Jurkat, Clone E6-1 (cell line): ENCODE measurements at places on chromosomes 7 and 10.

DNA sequence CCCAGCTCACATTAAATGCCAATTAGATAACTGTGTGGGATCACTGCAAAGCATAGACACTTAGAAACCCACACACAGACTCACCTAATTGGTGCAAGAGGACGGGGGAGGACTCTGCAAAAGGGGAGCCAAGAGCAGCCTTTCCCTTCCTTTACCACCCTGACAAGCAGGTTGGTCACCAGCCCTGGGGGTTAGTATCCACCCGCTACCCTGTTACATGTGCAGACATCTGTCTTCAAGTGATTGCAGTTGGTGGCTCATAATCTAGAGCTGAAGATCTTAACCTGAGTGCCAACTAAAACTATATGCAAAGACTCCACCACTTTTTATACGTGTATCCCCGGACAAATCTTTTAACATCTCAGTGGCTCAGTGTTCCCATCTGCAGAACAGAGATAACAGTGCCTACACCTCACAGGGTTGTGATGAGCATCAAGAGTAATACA is 56.9 kb downstream of the SORBS1 start:
- peak; percentile 2 for DNase-seq

GRCh38 chr7:146004805-146005204 is 111.8 kb upstream of the CNTNAP2 start:
- DNase-seq: no peak

DNA sequence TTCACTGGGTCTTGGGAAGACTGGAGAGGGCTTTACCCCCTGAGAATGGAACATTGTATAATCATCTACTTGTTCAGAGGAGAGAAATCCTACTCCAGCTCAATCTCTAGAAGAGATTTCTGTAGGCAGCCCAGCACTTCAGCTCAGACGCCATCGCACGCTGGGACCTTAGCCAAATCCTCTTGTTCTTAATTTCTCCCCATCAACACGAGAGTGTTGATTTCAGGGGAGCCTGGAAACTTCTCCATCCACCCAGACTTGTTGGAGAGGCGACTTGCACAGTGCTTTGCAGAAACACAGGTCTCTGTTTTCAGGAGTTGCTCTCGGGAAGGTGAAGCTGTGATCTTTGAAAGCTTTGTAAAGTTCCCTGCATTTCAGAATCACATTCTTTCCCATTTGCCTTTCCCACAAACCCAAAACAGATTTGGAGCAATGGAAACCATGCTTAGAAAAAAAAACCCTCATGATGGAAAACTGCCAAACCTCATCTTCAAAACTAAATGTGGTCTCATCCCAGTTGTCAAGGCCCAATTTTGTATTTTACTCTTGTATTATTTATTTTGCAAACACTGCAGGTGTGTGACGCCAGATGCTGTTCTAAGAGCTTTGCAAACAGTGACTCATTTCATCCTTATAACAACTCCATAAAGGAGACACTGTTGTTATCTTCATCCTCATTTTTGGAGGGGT is 60.9 kb downstream of the CALML3 start:
- no peak for DNase-seq

DNA sequence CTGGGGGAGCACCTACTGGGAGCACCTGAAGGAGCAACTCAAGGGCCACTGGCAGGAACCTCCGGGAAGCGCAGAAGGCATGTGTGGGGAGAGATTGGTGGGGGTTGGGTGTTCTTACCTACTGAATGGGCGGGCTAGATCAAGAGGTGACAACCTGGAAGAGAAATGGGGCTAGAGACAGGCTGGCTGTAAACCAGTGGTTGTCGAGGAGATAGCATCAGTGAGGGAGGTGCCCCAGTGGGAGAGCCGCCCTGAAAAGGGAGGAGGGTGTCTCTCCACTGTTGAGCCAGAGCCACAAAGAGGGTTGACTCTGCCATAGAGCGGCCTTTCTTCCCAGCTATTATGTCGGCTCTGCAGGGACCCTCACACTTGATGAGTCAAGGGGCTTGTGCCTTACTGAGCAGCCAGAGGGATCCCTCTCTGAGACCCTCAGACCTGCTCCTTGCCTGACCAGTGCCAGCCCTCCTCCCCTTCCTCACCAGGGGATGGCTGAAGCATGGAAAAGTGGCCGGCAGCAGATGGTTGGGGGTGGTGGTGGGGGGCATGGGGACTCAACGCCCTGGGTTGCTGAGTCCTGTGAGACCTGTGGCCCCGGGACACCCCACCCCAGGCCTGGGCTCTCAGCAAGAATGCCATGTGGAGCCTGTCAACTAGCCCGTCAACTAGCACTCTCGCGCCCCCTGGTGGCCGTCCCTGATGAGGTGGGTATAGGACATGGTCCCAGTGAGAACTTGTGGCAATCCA is 36.4 kb upstream of the PURB start:
- DNase-seq: peak; percentile 73

DNA sequence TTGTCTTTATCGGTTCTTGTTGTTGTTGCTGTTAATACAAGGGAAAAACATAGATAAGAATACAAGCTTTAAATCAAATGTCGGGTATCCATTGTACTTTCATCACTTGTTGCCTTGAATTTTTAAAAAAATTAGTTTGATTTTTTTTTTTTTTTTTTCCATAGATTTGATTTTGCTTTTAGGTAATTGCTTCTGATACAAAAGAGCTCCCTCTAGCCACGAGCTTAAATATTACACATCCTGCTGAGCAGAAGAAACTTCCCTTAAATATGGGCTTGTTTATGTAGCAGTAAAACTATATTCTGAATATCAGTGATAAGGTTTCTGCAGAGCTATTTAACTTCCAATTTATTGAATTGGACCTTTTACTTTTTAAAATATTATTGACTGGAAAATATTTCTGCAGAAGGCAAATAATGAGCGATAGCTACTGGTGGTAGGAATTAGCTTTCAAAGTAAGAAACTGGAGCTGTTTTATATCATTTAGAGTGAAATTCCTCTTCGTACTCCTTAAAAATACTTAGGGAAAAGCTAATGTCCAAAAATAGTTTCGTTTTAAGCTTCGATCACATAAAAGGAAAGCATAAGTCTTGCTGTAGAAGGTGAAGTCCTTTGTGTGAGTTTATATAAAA is 216.9 kb downstream of the POLR1F start:
- peak; percentile 48 for DNase-seq
